IPS-NIHi11 (cell line): ENCODE measurements at places on chromosomes 5 and 9.

- no peak for DNase-seq
Observed at GRCh38 chr5:144831650-144832049, 661.0 kb downstream of the KCTD16 start.

- DNase-seq: no peak
Observed at GRCh38 chr9:88923092-88923491, 68.2 kb upstream of the S1PR3 start.

GRCh38 chr9:136345281-136346156 is 18.0 kb downstream of the DNLZ start:
- DNase-seq: peak; percentile 67

DNA sequence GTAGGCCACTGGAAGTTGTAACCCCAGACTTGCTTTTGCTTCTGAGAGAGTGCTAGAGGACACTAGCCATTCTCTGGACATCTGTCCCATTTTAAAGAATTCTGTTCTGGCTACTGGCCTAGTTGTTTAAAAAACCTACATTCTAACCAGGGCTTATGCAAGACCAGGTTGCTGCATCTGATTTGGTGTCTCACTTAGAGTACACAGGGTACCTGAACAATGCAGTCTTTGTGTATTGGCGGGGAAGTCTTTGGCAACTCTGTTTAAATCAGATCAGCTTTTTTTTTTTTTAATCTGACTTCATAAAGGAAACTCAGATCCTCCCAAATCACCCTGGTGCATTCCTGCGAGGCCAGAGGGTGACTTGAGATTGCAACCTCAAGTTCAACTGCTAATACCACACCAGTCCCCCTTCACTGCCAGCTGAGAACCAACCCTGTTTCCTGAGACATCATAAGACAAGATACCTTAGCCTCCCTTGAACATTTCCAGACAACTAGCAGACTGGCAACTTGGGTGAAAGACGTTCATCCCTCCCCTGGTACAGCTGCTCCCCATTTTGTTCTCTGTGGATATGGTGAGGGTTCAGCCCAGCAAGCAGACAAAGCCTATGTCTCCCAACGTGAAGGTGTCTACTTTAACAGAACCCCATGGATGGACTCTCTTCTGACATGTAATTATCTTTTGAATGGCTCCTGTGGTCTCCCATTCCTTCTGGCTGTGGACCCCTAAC is 27.0 kb downstream of the SKP1 start:
- DNase-seq: no peak

DNA sequence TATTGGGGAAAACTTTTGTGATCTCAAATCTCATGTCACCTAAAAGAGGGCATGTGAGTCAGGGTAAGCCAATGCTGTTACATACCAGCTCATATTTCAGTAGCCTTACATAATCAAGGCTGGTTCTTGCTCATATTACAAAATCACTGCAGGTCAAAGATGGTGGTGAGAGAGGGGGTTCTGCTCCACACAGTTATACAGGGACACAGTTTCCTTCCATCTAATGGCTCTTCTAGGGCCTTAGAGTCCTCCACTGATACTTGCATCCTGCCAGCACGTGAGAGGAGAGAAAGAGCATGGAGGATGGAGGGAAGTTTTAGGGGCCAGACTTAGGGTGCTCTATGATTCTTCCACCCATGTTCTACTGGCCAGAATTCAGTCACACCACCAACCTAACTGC is 130.0 kb downstream of the LIFR start:
- DNase-seq: no peak

DNA sequence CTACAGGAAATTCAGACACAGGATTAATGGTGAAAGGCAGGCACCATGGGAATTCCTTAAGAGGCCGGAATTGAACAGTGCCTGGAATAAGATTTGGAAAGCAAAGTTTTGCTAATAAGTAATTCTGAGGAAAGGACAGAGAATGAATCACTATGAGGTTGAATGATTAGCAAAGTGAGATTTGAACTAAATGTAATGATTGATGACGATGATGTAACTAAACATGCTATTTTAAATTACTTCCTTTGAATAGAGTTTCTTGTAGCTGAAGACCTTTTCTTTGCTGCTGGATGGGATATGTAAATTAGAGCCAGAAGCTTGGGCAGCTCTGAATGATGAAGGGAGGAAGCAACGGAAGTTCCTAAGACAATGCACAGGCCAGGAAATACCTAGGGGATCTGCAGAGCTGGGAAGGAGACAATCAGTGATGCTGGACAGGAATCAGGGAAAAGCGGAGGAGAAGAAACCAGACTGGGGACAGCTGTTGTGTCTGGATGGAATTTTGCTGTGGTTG is 482.0 kb downstream of the PSAT1 start:
- no peak for DNase-seq

DNA sequence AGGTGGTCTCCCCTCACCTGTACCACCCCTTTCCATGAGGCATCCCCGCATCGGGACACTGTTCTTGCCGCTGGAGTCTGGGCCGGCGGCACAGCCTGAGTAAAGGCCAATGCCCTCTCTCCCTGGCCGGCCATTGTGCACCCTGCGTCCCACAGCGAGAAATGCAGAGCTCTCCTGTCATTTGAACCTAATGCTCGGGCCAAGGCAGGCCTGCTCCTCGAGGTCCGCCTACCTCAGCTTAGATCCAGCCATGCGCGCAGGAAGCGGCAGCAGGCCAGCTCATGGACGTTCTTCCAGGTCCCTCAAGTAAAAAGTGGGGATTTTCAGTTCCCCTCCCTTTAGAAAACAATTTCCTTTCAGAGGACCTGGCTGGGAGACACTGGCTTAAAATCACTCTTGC is 135.0 kb downstream of the HSD17B3 start:
- no peak for DNase-seq

DNA sequence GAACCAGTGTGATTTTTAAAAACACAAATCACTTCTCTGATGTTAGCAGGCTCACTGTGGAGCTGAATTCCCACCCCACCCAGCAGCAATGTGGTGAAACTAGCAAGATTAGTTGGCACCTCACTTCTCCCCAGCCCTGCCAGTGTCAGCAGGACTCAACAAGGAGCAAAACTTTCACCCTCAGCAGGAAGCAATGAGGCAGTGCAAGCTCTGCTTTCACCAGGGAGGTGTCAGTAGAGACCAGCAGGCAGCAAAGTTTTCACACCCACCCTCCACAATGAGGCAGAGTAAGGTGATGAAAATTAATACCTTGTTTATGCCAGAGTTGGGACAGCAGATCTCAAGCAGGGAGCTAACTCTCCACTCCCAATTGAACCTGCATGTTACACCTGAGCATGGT is 565.0 kb downstream of the CETN3 start:
- DNase-seq: no peak

DNA sequence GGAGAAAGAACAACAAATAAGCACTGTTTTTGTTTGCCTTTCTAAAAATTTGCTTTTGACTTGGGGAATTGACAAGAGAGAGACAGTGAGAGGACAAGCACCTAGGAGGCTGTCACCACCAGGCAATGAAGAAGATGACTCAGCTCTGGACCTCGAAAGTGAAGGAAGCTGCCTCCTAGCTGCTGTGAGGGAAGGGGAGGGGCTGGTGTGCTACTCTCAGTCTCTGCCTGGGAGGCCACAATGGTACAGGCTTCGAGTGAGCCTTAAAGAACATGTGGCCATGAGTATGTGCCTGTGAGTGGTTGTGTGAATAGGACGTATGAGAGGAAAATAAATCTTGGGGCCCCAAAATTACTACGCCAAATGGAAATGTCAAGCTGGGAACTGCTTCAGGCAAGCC is 7.1 kb upstream of the PLK2 start:
- DNase-seq: peak; percentile 28

- DNase-seq: no peak
Observed at GRCh38 chr9:114771889-114772288, 34.0 kb downstream of the TNFSF15 start.

DNA sequence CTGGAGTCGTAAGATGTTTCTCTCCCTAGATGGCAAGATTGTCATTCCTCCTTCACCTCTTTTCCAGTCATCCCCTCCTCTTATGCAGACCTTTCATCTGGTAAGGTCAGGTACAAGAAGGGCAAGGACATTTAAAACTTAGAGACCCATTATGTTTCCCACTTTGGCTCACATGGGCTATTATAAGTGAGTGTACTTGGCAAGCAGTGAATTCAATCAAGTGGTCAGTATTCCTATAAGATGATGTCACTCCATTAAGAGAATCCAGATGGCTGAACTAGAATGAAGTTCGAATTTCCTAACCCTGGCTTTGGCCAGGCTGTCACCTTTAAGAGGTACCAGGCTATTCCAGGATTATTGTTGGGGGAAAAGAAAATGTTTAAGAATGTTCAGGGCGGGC is 32.2 kb downstream of the ZNF131 start:
- DNase-seq: no peak

- no peak for DNase-seq
Observed at GRCh38 chr9:105507096-105507790, 50.7 kb upstream of the FKTN start.

DNA sequence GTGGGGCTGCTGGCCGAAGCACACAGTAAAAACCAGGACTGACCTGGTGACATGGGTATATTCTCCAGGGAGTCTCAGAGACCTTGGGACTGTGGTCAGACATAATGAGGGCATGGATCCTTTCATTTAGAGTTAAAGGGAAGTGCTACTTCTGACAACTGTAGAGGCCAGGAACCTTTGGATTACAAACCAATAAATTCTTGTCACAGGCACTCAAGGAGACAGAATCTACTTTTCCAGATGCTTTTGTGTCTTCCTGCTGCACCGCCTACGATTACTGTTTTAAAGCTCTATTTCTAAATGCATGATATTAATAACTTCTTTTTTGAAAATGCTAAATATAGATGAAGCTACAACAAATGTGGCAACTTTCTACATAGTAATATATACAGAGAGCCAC is 106.5 kb upstream of the LPAR1 start:
- DNase-seq: no peak

- DNase-seq: no peak
Observed at GRCh38 chr5:133713751-133714150, 101.4 kb upstream of the FSTL4 start.

DNA sequence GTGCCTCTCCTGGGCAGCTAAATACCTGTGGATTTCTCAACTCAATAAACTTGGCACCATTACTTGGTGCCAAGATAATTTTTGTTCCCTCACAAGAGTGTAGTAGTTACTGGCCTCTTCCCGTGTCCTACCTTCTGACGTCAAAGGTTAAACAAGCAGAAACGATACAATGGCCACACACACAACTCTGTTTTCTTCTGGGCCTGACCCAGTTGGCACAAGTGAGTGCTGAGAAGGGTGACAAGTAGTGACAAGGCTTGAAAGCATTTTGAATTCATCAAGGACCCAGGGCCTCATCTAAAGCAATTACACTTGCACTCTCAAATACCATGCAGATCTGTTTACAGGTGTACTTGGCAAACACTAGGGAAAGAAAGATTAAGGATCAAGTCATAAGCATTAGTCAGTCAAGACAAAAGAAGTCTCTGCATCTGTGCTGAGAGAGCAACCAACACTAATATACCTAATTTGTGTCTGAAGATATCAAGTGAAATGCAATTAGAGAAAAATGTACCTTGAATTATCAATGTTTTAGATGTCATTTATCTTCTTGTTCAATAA is 30.8 kb downstream of the RASEF start:
- no peak for DNase-seq

GRCh38 chr5:116518423-116518822 is 56.2 kb downstream of the SEMA6A start:
- no peak for DNase-seq

GRCh38 chr5:157990583-157991181 is 131.7 kb upstream of the CLINT1 start:
- no peak for DNase-seq

DNA sequence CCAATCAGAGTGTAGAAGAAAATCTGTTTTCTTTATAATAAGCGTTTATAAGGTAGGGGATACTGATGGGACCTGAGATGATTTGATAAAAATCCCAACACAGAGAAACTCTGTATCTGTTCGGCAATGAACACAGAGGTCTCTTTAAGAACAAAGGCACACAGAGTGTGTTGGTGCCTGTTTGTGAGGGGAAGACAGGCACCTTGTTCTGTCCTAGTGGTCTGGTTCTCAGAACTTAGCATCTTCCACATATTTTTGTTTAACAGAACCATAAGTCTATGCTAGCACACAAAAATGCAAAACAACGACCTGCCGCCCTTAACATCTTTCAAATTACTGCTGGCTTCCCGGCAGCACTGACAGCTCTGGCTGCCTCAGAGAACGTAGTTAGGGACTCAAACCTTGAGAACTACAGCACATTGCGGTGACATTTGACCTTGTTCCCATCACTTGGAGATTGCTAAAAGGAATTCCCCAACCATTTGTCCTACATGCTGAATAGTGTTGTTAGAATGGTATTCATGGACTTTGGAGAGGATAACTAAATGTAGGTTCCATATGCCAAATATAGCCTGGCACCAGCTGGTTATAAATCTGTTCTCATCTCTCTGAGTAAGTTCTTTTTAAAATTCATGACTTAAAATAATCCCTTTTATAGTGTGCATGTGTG is 871.7 kb upstream of the TYRP1 start:
- no peak for DNase-seq

DNA sequence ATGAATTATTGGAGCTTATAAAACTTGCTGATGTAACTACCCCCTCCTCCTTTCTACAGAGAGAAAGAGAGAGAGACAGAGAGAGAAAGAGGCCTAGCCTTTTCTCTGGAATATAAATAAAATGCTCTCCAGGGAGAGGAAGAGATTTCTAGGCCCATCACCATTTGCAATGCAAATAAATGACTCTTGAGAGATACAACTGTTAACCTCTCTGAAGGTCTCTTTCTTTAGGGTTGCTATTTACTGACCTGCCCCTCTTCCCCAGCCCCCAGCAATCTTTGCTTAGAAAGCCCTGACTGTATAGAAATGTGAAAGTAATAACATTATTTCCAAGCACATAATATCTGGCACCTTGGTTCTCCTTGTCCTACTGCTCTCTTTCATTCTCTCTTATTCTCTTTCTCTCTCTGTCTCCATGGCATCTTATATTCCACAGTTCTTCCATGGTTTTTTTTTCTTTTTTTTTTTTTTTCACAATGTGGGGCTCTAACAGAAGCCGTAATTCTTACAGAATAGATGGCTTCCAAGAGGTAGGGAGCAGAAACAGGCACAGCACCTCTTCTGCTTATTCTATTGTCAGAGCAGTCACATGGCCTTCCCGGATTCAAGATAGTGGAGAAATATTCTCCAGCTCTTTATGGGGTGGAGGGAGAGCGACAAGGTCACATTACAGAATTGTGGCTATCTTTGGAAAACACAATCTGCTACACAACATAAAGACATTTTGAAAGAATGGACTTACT is 1087.9 kb upstream of the NUDT12 start:
- DNase-seq: peak; percentile 22

DNA sequence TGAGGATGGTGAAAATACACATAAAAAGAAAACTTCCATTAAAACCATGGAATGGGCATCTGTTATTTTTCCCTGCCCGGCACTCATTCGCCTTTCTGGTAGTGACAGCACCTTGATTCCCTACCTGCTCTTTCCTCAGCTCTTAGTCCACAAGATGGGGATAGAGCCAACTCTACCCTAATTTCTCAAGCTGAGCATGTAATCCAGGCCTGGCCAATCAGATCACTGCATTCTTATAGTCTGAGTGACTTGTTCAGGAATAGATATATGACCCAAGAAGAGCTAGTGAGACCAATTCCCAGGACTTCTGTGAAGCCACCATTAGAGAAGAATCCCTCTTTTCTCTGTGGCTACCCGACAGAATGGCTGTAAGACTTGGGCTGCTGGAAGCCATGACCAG is 58.1 kb downstream of the TSSK1B start:
- DNase-seq: peak; percentile 10
